ENCODE measurements at places on chromosomes 2 and 18. TPM values are rescaled to one million over a fixed set of nuclear protein-coding genes. Genes with fewer than 3 reads are reported as not detected.

BOLL gene
- not detected for total RNA-seq

AFF3 gene
- 10.2 TPM for total RNA-seq

DSG1 gene
- total RNA-seq: not detected

TP53I3 gene
- 49.4 TPM for total RNA-seq

ARHGAP28 gene
- total RNA-seq: 1.5 TPM
